ENCODE measurements at places on chromosomes 3 and 15. TPM values are rescaled to one million over a fixed set of nuclear protein-coding genes. Genes with fewer than 3 reads are reported as not detected.

Gene CRELD1
- total RNA-seq, result 29.1 TPM

DNA sequence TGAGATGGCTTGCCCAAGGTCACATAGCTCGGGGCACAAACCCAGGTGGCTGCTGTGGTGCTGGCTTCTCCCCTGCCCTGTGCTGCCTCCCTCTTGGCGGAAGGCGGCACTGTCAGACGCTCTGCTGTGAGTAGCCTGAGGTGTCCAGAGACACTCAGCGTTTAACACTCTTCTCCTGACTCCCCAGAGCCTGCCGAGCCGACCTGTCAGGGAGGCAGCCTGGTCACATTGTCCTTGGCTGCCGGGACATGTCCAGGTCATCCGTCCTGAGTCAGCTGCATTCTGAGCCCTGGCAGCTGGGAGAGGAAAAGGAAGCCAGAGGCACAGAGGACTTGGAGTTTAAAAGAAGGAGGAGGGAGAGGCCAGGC, 4.7 kb downstream of the LMAN1L start:
- no peak for DNase-seq

DNA sequence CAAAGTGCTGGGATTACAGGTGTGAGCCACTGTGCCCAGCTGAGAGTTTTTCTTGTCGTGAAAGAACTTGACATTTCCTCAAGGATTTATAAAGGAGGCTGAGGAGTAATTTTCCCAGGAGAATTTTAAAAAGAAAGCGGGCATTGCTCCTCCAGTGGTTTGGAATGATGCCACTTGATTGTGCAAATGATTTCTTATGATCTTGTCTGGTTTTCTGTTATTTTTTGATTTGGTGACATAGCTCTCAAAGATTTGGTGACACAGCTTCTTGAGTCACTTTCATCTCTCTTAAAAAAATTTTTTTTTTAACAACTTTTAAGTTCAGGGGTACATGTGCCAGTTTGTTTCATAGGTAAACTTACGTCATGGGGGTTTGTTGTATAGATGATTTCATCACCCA, 24.6 kb upstream of the NFKBIZ start:
- DNase-seq, result no peak

Gene DLEC1
- total RNA-seq, result not detected

Gene SPG11
- 54.8 TPM for total RNA-seq

Gene TTC21A
- total RNA-seq, result 0.86 TPM

DNA sequence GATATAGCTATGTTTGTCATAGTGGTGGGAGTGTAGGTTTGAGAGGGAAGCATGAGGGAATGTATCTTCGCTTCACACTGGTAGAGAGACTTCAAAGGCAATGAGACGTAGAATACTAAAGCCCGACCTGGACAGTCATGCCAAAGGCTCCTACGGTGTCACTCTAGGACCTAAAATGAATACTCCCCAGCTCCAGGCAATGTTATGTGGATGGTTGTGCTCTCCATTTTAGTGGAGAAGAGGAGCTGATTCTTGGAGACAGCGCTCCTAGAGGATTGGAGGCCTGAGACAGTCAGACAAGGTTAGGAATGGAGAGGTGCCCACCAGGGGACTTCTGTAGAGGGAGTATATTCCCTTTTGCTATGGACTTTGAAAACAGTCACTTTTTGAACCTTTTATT, 260.1 kb downstream of the MEX3B start:
- no peak for DNase-seq

DNA sequence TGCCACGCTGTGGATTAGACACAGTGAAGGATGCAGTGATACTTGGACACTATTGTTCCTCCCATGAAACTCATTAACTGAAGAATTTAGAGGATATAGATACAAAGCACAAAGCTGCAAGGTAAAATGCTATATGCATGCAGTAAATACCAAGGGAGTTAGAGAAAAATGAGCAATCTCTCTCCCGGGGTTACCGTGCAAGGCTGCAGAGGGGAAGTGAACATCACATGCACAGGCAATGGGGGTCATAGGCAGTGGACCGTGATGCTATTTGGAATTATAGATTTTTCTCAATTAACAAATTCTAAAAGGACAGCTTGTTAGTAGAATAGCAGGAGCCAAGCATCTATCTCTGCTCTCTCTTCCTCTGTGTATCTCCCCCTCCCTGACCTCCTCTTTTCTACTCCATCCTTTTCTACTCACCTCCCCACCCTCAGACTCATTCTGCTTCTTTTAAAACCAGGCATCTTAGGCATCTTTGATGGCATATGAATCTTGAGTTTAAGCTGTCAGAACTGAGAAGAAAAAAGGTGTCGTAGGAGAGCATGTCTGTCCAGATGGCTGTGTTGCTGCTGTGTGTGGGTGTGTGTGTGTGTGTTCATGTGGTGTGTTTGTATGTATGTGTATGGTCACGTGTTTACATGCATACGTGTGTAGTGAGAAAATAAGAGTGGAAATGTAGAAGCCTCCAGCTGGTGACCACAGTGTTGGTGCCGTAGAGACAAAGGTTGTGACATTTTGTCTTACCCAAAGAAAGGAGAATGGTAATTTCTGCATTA, 339.0 kb downstream of the EPHB1 start:
- DNase-seq, result no peak

Gene GP5
- 0.07 TPM for total RNA-seq

DNA sequence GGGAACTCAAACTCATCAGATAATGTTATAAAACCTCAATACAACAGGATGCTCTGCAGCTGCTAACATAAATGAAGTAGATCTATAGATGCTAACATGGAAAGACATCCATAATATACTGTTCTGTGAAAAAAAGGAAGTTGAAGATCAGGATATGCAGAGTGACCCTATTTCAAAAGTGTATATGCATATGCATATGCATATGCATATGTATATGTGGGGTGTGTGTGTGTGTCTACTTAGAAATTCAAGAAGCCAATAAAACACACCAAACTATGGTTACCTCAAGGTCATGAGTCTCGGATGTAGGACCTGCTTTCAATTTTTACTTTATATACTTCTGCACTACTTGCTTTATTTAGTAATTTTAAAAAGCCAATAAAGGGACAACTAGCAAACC, 125.6 kb downstream of the ABHD5 start:
- no peak for DNase-seq

Gene SQOR
- 94.7 TPM for total RNA-seq

DNA sequence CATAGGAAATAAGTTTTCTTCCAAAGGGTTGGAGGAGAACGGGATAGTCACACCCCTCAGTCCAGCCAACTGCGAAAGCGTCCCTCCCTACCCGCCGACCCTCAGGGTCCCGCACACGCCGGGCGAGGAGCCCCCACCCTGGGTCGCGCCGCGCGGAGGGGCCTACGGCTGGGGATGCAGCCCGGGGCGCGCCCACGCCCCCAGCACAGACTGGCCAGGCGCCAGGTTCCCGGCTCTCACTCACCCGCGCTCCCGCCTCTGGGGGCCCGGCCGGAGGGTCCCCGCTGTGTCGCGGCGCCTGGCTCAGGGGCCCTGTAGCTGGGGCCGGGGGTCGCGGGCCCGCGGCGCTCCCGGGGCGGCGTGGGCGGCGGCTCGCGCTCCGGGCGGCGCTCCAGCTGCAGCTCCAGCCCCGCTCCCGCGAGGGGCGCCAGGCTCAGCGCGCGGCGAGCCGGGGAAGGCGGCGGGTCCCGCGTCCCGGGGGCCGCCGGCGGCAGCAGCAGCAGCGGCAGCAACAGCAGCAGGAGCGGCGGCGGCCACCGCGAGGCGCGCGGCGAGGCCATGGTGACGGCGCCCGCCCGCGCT, 375 bp downstream of the HEG1 start:
- no peak for DNase-seq
